ENCODE measurements at places on chromosomes 13 and 19. TPM values are rescaled to one million over a fixed set of nuclear protein-coding genes. Genes with fewer than 3 reads are reported as not detected.

PRODH2 gene
- polyA plus RNA-seq: 48.0 TPM

C3 gene
- polyA plus RNA-seq: 21.5 TPM

GRCh38 chr19:7456964-7457541 lies 31.8 kb downstream of the PEX11G start:
- DNase-seq: no peak

- DNase-seq: no peak
Observed at GRCh38 chr19:14379294-14380065, 1.8 kb upstream of the ADGRE5 start.

DNA sequence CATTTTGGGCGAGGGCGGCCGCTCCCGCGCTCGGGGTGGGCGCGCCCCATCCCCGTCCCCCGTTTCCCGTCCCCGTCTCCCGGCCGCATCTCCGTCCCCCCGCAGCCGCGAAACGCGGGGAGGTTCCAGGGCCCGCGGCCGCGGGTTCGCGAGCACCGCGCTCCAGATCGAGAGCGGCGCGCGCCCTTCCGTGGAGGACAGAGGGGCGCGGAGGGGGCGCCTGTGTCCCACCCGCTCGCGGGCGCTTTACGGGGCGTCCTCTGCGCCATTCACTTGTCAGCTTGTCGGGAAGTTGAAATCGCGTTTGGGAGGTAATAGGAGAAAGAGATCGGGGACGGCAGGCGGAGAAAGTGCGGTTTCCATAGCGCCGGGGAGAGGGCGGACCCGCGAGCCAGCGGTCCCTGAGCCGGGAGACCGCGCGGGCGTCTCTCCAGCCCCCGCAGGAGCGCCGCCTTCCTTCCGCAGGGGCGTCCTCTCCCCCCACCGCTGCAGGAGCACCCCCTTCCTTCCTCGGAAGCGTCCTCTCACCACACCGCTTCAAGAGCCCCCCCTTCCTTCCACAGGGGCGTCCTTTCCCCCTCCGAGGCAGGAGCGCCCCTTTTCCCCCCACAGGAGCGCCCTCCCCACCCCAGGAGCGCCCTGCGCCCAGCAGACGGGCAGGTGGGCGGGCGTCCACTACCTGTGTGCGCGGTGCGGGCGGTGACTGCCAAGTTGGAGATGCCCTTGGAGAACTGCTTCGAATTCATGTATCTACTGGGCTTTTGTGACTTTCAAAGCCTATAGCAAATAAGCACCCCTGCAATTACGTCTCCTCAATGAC lies 962 bp upstream of the IRS2 start:
- no peak for DNase-seq

GRCh38 chr19:42081584-42082203 lies 5.7 kb downstream of the ZNF574 start:
- no peak for DNase-seq
